Vagina (tissue), 2 donors: ENCODE measurements at places on chromosomes 4 and X.

- DNase-seq, result no peak
Measured at GRCh38 chrX:44267116-44267515, 76.4 kb downstream of the EFHC2 start.

DNA sequence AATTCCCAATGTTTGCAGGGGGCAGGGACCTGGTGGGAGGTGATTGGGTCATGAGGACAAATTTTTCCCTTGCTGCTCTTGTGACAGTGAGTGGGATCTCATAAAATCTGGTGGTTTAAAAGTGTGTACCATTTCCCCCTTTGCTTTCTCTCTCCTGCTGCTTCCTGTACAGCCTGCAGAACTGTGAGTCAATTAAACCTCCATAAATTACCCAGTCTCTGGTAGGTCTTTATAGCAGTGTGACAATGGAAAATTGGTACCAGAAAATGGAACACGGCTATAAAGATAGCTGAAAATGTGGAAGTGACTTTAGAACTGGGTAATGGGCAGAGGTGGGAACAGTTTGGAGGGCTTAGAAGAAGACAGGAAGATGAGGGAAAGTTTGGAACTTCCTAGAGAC is 108.7 kb upstream of the NPFFR2 start:
- no peak for DNase-seq

DNA sequence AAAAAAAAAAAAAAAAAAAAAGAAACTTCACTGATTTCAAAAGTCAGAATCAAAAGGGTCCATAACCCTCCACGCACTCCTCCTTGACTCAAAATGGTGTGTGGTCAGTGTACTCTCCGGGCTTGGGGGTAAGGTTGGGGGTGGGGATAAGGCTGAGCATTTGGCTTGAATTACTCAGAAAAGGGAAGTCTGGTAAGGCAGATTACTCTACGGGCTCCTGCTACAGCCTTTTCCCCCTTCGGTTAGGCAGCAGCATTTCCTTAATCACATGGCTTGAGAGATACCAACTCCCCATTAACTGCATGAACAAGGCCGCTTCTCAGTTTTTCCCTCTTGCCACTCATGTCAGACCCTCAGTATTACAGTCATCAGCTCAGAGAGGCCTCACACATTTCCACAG is 135.4 kb upstream of the DUSP21 start:
- DNase-seq, result no peak

DNA sequence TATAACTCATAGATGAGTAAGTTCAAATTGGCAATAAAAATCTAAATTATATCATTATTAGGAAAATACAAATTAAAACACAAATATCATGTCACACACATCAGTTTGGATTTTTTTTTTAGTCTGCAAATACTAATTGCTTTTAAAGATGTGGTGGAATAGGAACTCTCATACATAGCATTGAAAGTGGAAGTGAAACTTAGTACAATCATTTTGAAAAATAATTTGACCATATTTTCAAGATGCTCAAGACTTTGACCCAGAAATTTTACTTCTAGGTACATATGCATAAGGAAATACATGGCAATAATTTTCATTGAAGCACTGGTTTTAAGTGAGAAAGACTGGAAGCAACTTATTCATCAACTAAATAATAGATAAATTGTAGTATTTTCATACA is 147.5 kb upstream of the SMIM31 start:
- DNase-seq, result no peak

GRCh38 chrX:68083510-68083909 is 349.8 kb downstream of the OPHN1 start:
- no peak for DNase-seq

- no peak for DNase-seq
Measured at GRCh38 chr4:138560448-138560847, 318.3 kb upstream of the SLC7A11 start.

DNA sequence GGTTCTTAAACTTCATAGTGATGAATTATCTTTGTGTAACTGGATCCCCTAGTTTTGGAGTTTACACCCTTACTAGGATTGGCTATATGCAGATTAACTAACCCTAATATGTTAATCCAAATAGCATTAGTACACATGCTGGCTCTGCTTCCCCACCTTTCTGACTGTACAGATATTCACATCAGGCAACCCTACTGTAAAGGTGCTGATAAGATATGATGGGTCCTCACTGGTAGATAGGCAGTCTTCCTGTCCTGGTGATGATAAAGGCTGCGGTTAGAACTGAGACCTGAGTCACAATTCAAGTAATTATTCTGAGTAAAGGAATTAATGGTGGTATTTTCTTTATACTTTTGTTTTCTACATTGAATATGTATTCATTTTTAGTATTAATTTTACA is 118.6 kb downstream of the COL4A5 start:
- DNase-seq, result no peak

GRCh38 chrX:17432158-17432557 is 57.2 kb downstream of the NHS start:
- no peak for DNase-seq

GRCh38 chrX:47651043-47651905 is 911 bp upstream of the ELK1 start:
- peak; percentile 84 for DNase-seq

DNA sequence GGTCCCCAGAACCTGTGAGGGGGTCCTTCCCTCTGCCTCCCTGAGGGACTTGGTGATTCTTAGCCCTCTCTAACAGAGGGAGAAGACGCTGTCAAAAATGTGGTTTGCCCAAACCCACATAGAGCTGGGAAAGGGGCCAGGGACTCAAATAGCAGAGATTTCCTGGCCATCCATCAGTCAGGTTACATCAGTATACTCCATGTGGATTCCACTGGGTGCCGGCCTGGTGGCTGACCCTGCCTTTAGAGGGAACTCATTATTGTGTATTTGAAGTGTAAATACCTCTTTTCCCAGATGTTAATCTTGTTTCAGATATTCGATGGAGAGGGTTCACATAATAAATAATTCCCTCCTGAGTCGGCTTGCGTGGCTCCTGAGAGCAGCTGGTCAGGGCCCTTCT is 130.3 kb downstream of the TBL1X start:
- no peak for DNase-seq

GRCh38 chrX:34653811-34654210 is 3.3 kb downstream of the TMEM47 start:
- DNase-seq, result no peak

DNA sequence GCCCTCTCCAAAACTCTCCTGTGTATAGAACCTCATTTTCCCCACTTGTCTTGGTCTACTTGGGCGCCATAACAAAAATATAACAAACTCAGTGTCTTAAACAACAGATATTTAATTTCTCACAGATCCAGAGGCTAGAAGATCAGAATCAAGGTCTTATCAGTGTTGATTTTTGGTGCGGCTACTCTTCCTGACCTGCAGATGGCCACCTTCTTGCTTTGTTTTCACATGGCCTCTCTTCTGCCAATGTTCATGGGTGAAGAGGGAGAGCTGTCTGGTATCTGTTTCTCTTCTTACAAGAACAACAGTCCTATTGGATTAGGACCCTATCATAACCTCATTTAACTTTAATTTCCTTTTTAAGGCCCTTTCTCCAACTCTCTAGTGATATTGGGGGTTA is 177.3 kb downstream of the PABPC4L start:
- DNase-seq, result no peak

DNA sequence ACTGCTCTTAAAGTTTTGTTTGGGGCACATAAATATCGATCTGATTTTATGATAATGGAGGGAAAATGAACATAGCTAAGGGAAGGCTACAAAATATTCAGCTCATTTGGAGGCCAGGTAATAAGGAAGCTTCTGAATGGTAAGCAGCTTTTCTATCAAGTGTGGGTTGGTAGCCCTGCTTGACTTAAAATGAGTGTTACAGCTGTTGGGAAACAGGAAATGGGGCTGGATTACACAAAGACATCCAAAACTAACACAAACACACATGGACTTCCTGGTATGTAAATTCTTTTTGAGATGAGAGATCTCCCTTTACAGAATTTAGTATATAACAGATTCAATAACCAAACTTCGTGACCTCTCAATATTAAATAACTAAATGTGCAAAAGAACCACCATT is 58.0 kb downstream of the FGF16 start:
- DNase-seq, result no peak

- no peak for DNase-seq
Measured at GRCh38 chr4:165085946-165086345, 26.7 kb downstream of the TMEM192 start.

GRCh38 chr4:167177925-167178324 is 56.4 kb downstream of the SPOCK3 start:
- no peak for DNase-seq

GRCh38 chr4:152643153-152644035 is 36.4 kb downstream of the TMEM154 start:
- no peak for DNase-seq

- DNase-seq, result no peak
Measured at GRCh38 chrX:39499996-39500395, 597.8 kb downstream of the BCOR start.

DNA sequence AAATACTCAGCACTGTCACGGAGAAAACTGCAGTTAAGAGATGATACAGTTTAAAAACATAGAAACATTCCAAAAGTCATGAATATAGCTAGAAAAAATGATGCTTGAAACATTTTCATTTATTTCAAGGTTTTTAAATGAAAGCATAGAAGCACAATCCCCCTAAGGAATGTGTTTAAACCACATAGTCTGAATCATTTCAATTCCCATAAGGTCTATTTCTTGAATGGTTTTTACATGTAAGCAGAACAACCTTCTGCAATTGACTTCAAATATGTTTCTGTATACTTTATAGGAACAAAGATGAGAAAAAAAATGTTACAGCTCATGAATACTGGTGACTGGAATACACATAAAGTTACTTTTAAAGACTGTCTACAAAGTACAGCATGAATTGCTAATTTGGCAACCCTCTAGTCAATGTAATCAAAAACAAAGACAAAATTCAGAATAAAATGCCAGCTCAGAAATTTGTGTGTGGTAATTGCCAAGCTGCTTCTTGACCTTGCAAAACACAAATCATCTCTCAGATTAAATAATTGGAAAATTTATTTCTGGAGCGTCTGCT is 886.4 kb upstream of the ADGRL3 start:
- DNase-seq, result no peak

DNA sequence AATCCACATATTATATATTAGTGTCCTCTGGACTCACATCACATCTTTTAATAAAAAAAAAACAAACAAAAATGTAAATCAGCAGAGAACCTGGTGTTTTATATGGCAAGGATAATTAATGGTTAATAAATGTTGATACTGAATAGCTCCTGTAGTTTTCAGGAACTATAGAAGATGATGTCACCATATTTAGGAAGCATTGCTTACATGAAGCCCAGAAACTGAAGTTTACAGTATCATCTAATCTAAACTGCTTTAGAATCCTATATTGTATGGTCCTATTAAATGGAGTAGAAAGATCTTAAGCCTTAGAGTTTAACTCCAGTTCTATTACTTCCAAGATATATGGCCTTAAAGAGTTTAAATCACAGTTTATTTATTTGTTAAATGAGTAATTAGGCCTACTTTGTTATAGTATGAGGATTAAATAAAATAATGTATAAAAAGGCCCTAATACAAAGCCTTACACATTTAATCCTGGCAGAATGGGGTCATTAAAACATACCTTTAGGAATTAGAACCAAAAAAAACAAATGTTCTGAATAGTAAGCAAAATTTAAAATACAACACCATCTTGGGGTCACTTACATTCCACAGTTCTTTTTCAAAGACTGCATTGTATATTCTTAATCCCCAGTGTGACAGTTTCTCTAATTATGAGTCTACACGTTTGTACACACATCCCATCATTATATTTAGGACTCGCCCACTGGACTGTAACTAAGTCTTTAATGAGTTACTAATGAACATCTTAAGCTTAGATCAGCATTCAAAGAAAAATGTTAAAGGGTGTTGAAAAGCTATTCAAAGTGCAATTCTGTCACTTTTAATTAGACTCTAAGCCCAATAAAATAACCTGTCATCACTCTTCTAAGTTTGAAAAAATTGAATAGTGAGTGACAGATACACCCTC is 305.9 kb downstream of the ADGRL3 start:
- no peak for DNase-seq

DNA sequence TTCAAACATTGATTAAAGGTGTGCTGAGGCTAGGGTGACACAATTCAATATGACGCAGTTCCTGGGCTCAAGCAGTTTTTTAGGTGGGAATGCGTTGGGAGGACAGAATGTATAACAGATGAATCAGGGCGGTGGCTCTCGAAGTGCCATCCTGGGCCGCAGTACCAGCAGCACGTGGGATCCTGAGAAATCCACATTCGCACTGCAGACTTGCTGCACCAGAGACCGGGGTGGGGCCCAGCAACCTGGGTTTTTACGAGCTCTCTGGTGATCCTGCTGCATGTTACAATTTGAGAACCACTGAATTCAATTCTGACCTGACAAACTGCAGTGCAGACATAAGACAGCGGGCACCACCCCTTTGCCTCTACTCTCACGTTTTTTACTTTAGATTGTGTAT is 30.4 kb downstream of the FAM149A start:
- DNase-seq, result no peak

GRCh38 chr4:18404642-18405041 is 383.1 kb upstream of the LCORL start:
- DNase-seq, result no peak

- no peak for DNase-seq
Measured at GRCh38 chr4:162392946-162393345, 229.1 kb upstream of the FSTL5 start.

- DNase-seq, result no peak
Measured at GRCh38 chrX:16185725-16186136, 18.4 kb downstream of the MAGEB17 start.

DNA sequence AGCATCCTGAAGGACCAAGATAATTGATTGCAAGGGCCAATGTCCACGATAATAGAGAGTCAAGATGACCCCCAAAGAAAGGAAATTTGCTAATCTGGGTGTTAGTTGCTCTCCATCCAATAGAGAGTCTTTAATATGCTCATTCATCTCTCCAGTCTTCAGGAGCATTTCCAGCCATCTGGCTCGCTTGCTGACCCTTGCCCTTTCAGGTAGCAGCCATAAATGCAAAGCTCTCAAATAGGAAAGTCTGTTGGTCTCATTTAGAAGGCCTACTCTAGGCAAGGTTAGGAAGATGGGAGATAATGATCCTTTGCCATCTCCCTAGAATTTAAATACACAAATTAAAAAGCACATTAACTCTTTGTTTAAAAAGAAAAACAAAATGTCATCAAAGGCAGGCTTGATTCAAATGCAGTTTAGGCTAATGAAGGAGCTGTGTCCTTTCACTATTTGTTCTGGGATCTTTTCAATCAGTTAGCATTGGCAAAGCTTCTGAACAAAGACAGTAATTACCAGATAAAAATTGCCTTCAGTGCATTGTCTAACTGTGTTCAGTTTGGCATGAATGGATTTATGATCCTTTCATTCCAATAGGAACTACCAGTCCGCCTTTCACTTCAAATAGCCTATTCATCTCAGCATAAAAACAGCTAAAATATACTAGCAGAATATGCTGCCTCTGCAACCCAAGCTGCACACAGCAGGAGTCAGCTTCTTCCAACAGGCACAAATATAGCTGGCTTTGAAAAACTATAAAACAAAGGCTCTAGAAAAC is 49.6 kb upstream of the ATXN3L start:
- no peak for DNase-seq

DNA sequence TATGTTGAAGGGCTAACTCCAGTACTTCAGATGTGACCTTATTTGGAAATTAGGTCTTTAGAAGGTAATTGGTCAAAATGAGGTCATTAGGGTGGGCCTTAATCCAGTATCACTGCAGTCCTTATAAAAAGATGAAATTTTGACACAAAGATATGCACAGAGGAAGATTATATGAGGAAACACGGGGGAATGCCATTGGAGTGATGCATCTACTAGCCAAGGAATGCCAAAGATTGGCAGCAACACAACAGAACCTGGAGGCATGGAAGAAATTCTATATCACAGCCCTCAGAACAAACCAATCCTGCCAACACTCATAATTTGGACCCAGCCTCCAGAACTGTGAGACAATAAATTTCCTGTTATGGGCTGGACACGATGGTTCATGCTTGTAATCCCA is 17.6 kb downstream of the TRIM61 start:
- DNase-seq, result no peak
